ENCODE measurements at places on chromosomes 7 and 10.
A peak's percentile ranks its signal among the peaks of the same experiment; 100 is the strongest.

- DNase-seq, result no peak
These were observed 11.8 kb downstream of the NT5C2 start for GRCh38 chr10:103181244-103181643.

GRCh38 chr7:4681886-4682620 lies at the start of gene FOXK1:
FOXK1 (plus strand) TSS chr7:4682295; CDS start chr7:4682309, 14 bp downstream.
- DNase-seq, result peak; percentile 75

GRCh38 chr7:51230723-51231122 lies 85.9 kb downstream of the COBL start:
- no peak for DNase-seq

- DNase-seq, result no peak
These were observed 54.2 kb downstream of the RBM20 start for GRCh38 chr10:110698340-110698739.

DNA sequence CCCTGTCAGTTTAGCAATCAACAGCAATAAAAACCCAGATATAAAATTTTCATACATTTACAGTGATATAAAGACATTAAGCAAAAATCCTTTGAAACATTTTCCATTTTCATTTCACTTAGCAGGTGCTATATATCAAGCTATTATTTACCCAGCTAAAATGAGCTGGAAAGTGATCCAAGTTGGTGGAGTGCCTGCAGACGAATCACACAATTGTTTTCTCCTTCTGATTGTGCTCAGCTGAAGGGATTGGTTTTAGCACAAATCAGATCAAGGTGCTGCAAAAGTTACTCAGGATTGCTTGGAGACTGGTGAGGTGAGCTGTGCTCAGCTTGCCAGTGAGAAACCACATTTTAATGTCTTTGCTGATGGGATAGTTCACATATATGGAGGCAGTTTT lies 138.1 kb downstream of the LRMDA start:
- no peak for DNase-seq

GRCh38 chr10:3848005-3848774 lies 63.2 kb upstream of the KLF6 start:
- no peak for DNase-seq

DNA sequence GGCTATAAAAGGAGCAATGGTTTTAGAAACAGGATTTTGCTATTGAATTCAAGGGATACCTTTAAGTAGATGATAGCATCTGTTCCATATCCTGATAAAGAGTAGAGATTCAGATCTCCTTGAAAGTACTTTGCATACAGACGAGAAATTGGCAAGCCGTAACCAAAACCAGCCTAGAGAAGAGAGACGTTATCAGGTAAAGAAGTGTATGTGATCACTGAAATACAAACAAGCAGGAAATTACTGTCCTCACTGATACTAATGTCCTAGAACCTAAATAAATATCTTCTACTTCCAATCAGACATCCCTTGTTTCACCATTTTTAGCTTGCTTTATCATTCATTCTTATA lies 9.4 kb downstream of the PDK4 start:
- DNase-seq, result no peak
